ENCODE measurements at places on chromosomes 12 and 14. TPM values are rescaled to one million over a fixed set of nuclear protein-coding genes. Genes with fewer than 3 reads are reported as not detected.

The TPPP2 gene
- not detected for total RNA-seq

The RPGRIP1 gene
- 0.65 TPM for total RNA-seq

The MYH7 gene
- total RNA-seq = not detected

The GPRC5D gene
- total RNA-seq = not detected

The ADAM20 gene
- 0.26 TPM for total RNA-seq

The SLC5A8 gene
- total RNA-seq = 0.11 TPM

The KRT77 gene
- total RNA-seq = not detected

The B4GALNT1 gene
- 1.5 TPM for total RNA-seq

The GMFB gene
- 75.9 TPM for total RNA-seq

The AQP5 gene
- total RNA-seq = 1.7 TPM

The TAS2R30 gene
- total RNA-seq = 1.0 TPM

All from H1 (cell line).